ENCODE measurements at places on chromosomes 6 and 20.
A peak's percentile ranks its signal among the peaks of the same experiment; 100 is the strongest.

GRCh38 chr6:125073071-125073470 is 80.5 kb upstream of the TPD52L1 start:
- DNase-seq, result no peak

- no peak for DNase-seq
Observed at GRCh38 chr6:140879946-140880345, 1252.8 kb upstream of the GJE1 start.

GRCh38 chr6:11950109-11950508 is 62.0 kb upstream of the HIVEP1 start:
- no peak for DNase-seq

DNA sequence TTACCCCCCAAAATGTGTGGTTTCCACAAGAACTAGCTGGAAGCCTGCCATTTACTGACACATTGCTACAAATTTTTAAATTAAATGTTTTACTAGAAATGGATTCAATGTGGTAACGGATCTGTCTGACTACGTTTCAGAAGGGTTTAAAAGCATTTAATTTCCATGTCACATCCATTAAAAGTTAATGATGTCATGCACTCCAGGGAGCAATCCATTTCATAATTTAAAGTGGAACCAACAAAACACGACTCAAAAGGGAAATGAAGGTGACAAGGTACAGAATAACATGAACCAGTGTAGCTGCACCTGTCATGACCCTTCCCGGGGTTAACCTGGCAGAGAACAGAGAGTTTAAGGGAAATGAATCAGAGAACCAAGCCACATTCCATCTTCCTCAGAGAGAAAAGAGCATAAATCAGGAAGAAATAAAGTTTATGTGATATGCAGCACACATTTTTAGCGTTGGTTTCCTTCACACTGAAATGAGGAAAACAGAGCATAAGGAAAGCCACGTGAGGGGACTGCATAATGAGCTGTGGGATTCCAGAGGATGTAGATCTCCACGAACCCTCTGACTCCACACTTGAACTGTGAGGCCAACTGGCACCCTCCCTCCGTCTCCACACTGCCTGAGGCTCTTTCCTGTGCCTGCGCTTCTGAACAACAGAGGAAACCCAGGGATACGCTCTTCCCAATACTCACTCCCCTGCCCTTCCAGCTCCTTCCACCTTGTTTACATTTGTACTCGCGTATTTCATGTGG is 170.3 kb upstream of the AHI1 start:
- peak; percentile 20 for DNase-seq
